ENCODE measurements at places on chromosomes 6 and 20. TPM values are rescaled to one million over a fixed set of nuclear protein-coding genes. Genes with fewer than 3 reads are reported as not detected.

HSPA1A gene
- 55.7 TPM for total RNA-seq

GRIK2 gene
- 24.4 TPM for total RNA-seq

SCAF8 gene
- 29.3 TPM for total RNA-seq

CLDN20 gene
- total RNA-seq = not detected

C20orf144 gene
- total RNA-seq = 0.33 TPM

CRISP3 gene
- not detected for total RNA-seq

TDRD6 gene
- total RNA-seq = 0.36 TPM

NR2E1 gene
- total RNA-seq = under 0.01 TPM
